ENCODE measurements at places on chromosomes 3 and 15. TPM values are rescaled to one million over a fixed set of nuclear protein-coding genes. Genes with fewer than 3 reads are reported as not detected.

The PLCH1 gene
- 5.2 TPM for total RNA-seq

The KCNAB1 gene
- 0.42 TPM for total RNA-seq

The IL16 gene
- total RNA-seq = not detected

The SCAPER gene
- total RNA-seq = 8.0 TPM

The TMC3 gene
- total RNA-seq = not detected

The AHSG gene
- total RNA-seq = not detected

The PAQR5 gene
- total RNA-seq = 3.8 TPM

The MNS1 gene
- total RNA-seq = 0.52 TPM

The PARP6 gene
- total RNA-seq = 24.8 TPM

The AGTR1 gene
- total RNA-seq = 0.30 TPM

The TRAK1 gene
- total RNA-seq = 26.9 TPM

The PRR20G gene
- not detected for total RNA-seq

The CCRL2 gene
- total RNA-seq = not detected

The THRB gene
- total RNA-seq = 1.0 TPM

Data from H7 (cell line).